ENCODE measurements at places on chromosomes 4 and X.
A peak's percentile ranks its signal among the peaks of the same experiment; 100 is the strongest.

- no peaks in the 10 kb centered on the region for H3K36me3 ChIP-seq
- no peaks in the 10 kb centered on the region for H3K4me1 ChIP-seq
- DNase-seq: no peak
- no peaks in the 10 kb centered on the region for H3K27me3 ChIP-seq
- H3K27ac ChIP-seq: no peak overlapping the region
Measured at GRCh38 chr4:100843910-100844309, 326.1 kb upstream of the EMCN start.

- peak; percentile 70 for DNase-seq
- H3K4me1 ChIP-seq: peaks cover 18% of the 10 kb centered on the region
- H3K27ac ChIP-seq: no peak overlapping the region
- H3K36me3 ChIP-seq: peaks cover 4% of the 10 kb centered on the region
- no peak overlapping the region for H3K4me3 ChIP-seq
Measured at GRCh38 chr4:113289766-113290165, 240.3 kb downstream of the ANK2 start.

DNA sequence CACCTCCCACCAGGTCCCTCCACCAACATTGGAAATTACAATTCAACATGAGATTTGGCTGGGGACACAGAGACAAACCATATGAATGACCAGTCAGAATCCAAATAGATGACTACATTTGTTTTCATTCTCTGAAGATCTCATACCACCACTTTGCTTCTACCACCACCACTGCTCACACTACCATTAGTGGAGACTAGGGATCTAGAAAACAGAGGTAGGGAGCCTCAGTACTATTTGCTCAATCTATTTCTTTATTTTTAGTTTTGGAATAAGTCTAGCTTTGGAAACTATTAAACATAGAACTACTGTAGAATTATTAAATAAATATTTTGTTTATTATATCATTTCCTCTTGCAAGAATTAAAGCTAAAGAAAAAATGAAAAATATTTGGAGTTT, 727.9 kb downstream of the CCSER1 start:
- H3K27me3 ChIP-seq: no peaks in the 10 kb centered on the region
- H3K4me1 ChIP-seq: peaks cover 4% of the 10 kb centered on the region
- no peak overlapping the region for H3K27ac ChIP-seq

DNA sequence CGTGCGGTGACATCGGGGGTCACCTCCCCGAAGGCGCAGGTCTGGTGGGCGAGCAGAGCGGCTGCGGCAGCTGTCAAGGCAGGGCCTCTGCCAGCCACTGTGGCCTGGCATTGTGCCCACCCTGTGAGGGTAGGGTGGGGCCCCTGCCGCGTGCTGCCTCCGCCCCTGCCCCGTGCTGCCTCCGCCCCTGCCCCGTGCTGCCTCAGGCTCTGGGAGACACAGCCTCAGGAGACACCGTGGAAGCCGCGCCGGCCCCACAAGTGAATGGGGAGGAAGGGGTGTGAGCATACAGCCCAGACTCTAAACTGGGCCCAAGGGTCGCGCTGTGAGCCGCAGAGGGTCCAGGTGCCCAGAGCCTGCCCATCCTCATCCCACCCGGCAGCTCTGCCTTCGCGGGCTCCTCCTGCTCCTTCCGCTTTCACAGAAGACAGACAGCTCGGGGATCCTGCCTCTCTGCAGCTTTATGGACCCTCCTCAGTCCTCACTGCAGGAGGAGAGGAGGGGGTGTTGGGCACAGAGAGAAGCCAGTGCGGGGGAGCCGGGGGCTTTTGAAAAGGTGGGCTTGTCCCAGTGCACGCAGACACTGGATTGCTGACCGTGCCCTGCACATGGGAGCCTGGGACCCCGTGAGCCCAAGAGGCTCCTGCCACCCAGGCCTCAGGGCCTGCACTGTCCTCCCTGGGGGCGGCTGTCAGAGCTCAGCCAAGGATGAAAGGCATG, 27.4 kb downstream of the PCGF3 start:
- H3K36me3 ChIP-seq: peaks cover 47% of the 10 kb centered on the region
- H3K4me1 ChIP-seq: no peaks in the 10 kb centered on the region
- DNase-seq: no peak
- H3K27me3 ChIP-seq: no peaks in the 10 kb centered on the region

GRCh38 chr4:139144911-139145551, 32.0 kb downstream of the ELF2 start:
- peaks cover 26% of the 10 kb centered on the region for H3K4me1 ChIP-seq
- H3K4me3 ChIP-seq: no peak overlapping the region

- H3K4me1 ChIP-seq: no peaks in the 10 kb centered on the region
- no peak overlapping the region for H3K4me3 ChIP-seq
- no peak overlapping the region for H3K27ac ChIP-seq
- peak; percentile 80 for DNase-seq
- H3K27me3 ChIP-seq: no peaks in the 10 kb centered on the region
Measured at GRCh38 chr4:58205446-58206235, 1095.5 kb upstream of the IGFBP7 start.

DNA sequence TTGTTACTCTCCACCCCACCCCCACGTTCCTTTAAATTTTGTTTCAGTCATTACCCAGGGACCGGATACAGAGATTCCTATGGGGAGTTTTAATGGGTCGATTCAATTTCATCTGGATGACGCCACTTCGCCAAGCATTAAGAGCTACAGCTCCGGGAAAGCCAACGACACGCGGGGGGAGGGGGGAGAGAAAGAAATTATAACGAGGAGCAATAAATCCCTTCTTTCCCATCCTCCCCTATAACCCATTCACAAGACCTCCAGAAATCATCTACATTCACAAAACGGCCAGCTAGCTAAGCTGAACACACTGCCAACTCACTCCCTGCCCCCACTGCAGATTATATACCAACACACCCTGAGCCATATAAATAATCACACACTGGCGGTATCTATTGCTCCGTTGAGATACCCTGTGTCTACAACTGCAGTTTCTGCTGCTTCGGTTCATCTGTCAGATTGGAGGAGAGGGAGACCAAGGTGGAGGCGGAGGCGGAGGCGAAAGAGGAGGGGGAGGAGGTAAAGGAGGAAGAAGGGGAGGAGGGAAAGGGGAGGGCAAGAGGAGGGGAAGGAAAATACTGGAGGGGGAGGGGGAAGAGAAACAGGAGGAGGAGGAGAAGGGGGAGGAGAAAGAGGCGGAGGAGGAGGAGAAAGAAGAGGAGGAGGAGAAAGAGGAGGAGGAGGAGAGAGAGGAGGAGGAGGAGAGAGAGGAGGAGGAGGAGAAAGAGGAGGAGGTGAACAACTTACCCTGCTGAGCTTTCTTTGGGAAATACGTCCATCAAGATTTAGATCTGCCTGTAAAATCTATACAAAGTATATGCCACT, 113.9 kb upstream of the VAMP7 start:
- H3K27me3 ChIP-seq: no peaks in the 10 kb centered on the region
- no peaks in the 10 kb centered on the region for H3K4me1 ChIP-seq
- H3K36me3 ChIP-seq: no peaks in the 10 kb centered on the region
- DNase-seq: peak; percentile 88
- no peak overlapping the region for H3K27ac ChIP-seq

GRCh38 chr4:24042094-24042493, 152.2 kb upstream of the PPARGC1A start:
- H3K4me1 ChIP-seq: no peaks in the 10 kb centered on the region
- no peaks in the 10 kb centered on the region for H3K27me3 ChIP-seq
- no peak overlapping the region for H3K27ac ChIP-seq
- no peak overlapping the region for H3K4me3 ChIP-seq
- DNase-seq: no peak

DNA sequence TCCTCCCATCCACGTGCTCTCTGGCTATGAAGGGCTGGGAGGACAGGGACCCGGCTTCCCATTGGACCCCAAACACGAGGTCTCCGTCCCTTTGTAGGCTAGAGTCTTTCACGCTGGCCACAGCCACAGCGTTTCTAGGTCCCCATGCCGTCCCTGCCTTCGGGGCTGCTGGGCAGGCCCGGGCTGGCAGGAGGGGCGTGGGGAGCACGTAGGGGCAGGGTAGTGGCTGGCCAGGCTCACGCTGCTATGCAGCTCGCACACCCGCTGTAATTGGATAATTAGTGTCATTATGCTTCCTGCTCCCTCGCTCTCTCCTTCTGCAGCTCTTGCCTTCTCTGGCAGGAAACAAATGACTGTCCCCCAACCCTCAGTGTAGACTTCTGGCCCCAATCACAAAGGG, 9.8 kb downstream of the ATP2B3 start:
- no peaks in the 10 kb centered on the region for H3K36me3 ChIP-seq
- no peak overlapping the region for H3K4me3 ChIP-seq
- no peak for DNase-seq
- H3K4me1 ChIP-seq: no peaks in the 10 kb centered on the region

GRCh38 chrX:15072880-15073279, 197.0 kb downstream of the ASB9 start:
- DNase-seq: no peak
- H3K27me3 ChIP-seq: peaks cover 14% of the 10 kb centered on the region
- no peak overlapping the region for H3K27ac ChIP-seq
- H3K36me3 ChIP-seq: no peaks in the 10 kb centered on the region
- no peak overlapping the region for H3K4me3 ChIP-seq

GRCh38 chrX:18422886-18423285, 2.5 kb upstream of the CDKL5 start:
- H3K27ac ChIP-seq: no peak overlapping the region
- DNase-seq: peak; percentile 21
- peaks cover 25% of the 10 kb centered on the region for H3K27me3 ChIP-seq
- no peaks in the 10 kb centered on the region for H3K36me3 ChIP-seq
- no peaks in the 10 kb centered on the region for H3K4me1 ChIP-seq
- H3K4me3 ChIP-seq: no peak overlapping the region

GRCh38 chrX:43218198-43218597, 437.9 kb upstream of the MAOA start:
- DNase-seq: no peak
- no peak overlapping the region for H3K4me3 ChIP-seq
- H3K27ac ChIP-seq: no peak overlapping the region
- H3K27me3 ChIP-seq: no peaks in the 10 kb centered on the region
- H3K36me3 ChIP-seq: no peaks in the 10 kb centered on the region
